ENCODE measurements at places on chromosomes 16 and 17.

- DNase-seq = no peak
Measured at GRCh38 chr17:50484386-50485155, 5.9 kb downstream of the RSAD1 start.

DNA sequence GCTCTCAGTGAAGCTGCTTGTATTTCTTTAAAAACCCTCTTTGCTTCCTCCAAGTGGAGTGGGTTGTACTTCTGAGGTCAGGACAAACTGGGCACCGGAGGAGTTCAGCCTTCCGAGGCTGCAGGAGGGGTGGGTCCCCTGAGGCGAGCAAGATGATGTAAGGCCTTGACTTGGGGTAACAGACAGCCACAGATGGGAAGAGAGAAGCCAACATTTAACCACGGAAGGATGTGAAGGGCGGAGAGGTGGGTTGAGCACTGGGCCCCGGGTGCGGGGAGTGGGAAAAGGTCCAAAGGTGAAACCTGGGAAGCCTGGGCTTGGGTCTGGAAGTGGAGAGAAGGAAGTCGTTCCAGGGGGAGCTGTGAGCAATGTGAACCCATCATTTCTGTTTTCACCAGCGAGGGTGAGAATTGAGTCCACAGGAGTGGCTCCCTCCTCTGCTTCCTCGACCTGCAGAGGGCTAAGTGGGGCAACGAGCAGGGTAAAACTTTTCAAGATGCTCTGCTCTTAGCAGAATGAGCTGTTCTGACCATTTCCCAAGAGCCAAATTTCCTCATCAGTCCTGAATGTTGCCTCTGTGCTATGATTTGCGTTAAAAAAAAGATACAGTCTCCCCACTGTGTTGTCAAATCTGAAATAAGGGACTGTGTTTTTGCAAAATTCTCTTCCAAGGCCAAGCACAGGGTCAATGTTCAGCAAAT is 137.7 kb upstream of the CRHR1 start:
- DNase-seq = no peak

DNA sequence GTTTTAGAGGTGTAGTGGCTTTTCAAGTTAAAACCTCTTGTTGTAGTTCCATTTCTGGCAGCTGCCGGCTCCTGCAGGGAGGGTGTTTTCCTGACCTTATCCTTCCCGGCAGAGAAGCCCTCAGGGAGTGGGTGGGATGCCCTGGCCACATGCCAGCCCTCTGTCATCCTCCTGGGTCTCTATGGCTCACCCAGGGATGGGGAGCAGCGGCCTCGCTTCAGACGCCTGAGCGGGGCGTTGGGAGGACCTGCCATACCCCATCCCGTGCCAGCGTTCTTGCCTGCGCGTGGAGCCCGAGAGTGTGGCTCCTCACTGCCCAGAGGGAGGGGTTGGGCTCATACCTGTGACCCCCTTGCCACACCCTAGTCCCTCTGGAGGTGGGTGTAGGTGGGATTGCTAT is 11.9 kb downstream of the KCNJ12 start:
- DNase-seq = no peak

- DNase-seq = no peak
Measured at GRCh38 chr16:77172951-77173350, 18.0 kb upstream of the MON1B start.

- no peak for DNase-seq
Measured at GRCh38 chr16:58037365-58038057, 12.0 kb downstream of the MMP15 start.

DNA sequence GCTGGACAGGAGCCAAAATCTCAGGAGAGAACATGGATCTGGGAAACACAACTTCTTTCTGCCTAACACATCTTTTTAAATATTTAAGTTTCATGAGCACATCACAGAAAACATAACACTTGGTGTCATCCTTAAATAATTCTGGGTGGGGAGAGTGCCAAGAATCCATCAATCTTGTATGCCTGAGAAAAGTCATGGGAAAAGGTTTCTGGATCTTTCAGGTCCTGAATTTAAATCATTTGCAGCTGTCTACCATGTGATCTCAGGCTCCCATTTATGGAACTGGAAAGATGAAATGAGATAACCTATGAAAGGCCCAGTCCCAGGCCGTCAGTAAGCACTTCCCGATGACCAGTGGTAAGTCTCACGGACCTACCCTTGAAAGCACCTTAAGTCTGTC is 15.1 kb downstream of the CDH11 start:
- DNase-seq = no peak

GRCh38 chr17:8855477-8856204 is 11.8 kb downstream of the PIK3R6 start:
- no peak for DNase-seq

GRCh38 chr17:42684929-42685556 is 2.7 kb downstream of the CNTNAP1 start:
- no peak for DNase-seq

- no peak for DNase-seq
Measured at GRCh38 chr16:30920891-30921290, 2.5 kb upstream of the FBXL19 start.

DNA sequence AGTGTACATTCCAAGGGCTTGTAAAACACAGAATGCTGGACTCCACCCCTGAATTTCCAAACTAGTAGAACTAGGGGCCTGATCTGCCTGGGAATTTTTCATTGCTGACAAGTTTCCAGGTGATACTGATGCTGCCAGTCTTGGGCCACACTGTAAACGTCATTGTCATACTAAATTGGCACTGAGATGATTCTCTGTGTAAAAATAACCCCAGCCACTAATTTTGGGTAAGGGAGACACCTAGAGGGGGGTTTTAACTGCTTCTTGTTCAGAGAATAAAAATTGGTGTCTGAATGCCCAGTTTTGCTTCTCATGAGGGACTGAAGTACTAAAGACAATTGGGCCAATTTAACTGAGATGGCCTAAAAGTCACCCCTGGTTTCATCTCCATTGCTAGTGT is 5.0 kb upstream of the CDH13 start:
- DNase-seq = no peak

GRCh38 chr17:81194225-81194760 is 28.3 kb upstream of the AATK start:
- no peak for DNase-seq

- no peak for DNase-seq
Measured at GRCh38 chr17:58703137-58703915, 10.9 kb downstream of the RAD51C start.

- no peak for DNase-seq
Measured at GRCh38 chr17:11170881-11171280, 70.1 kb upstream of the SHISA6 start.

Data from NCI-H2081 treated with DMSO at 0.1 percent for 48 hours (cell line).